Stimulated activated CD8-positive, alpha-beta memory T cell treated with anti-CD3 and anti-CD28 coated beads, Interleukin-2, amount 100 ng/mL, for 1 hour (primary cell): ENCODE measurements at places on chromosomes 4 and X.

DNA sequence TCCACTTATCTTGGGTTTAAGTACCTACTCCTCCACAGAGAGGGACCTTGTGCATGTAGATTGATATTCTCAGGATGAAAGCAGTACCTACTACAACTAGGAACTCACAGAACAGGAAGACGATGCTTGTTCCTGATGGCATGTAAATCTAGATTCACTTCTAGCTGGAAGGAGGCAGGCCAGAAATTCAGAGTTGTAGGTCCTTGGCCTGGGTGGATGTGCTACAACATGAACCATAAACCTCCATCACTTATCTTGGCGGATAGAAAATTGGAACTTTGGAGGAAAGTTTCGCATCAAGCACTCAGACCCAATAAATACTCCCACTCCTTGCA is 9.3 kb upstream of the SMIM20 start:
- DNase-seq: no peak

DNA sequence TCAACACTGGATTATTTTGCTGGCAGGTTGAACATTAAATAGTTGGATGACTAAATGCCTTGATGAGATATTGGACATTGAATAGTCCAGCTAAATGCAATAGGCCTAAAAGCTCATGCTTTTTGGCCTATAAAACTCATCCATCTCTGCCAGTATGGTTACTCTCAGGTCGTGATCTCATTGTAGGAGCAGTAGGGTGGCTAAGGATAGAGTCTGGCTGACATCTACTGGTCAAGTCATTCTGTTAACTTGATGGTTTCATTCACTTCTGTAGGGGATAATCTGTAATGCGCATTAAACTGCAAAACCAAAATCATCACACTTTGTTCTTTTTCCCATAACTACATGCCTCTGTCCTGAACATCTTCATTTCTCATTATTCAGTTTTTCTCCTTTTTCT is 227.0 kb downstream of the DKK2 start:
- no peak for DNase-seq

GRCh38 chr4:38759113-38759789 is 23.5 kb downstream of the TLR10 start:
- DNase-seq: peak; percentile 37

DNA sequence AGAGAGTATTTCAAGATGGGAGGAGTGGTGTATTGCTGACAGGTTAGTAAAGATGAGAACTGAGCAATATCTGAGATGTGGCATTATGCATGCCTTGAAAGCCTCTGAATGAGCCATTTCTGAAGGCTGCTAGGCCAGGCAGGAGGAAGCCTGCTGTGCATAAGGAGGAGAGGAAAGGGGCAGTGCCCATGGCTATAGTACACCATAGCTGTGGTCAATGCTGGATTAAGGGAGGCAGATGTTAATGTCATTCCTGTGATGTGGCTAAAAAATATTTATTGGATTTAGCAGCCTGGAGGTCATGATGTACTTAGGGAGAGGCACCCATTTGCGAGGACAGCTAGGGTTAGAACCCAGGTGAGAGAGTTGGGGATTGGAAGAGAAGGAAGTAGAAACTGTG is 130.0 kb upstream of the LNX1 start:
- DNase-seq: no peak

- DNase-seq: no peak
Measured at GRCh38 chr4:115117651-115118050, 4.2 kb upstream of the NDST4 start.

DNA sequence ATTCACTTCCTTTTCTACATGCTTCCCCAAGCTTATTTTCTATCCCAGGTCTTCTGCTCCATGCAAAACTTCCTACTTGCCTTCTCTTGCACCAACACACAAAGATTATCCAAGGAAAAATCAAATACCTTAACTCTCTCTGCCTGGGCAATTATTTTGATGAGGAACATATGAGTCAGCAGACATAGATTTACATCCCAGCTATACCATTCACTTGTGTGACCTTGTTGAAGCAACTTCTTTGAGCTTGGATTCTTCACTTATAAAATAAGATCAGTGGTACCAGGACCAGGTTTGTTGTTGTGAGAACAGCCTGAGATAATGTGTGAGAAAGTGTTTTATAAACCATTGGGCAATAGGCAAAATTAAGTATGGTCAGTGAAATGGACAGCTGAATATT is 39.1 kb upstream of the TMEM192 start:
- no peak for DNase-seq

DNA sequence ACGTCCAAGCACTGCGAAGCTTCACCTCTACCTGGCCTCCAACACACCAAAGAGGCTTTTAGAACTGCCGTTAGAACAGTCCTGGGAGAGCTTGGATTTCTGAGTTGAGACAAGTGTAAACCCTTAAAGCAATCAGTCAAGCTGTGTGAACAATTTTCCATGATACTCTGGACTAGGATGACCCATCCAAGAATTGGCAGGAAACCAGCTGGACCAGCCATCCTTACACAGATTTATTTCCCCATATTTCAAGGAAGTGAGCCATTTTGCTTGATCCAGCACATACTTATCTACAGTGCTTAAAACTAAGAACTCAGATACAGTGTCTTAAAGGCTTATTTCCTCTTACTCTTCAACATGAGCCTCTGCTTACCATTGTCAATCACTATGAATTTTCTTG is 340.7 kb upstream of the HS3ST1 start:
- no peak for DNase-seq

GRCh38 chr4:89894649-89895550 is at the start of gene MMRN1:
Gene MMRN1 (plus strand): TSS chr4:89894854. CDS start chr4:89894972, 118 bp downstream.
- DNase-seq: no peak

GRCh38 chrX:118723376-118723775 is 4.0 kb upstream of the IL13RA1 start:
- no peak for DNase-seq

GRCh38 chrX:24761306-24761705 is 67.6 kb downstream of the POLA1 start:
- no peak for DNase-seq
